ENCODE measurements at places on chromosomes 5 and 9.
A peak's percentile ranks its signal among the peaks of the same experiment; 100 is the strongest.

- H3K4me1 ChIP-seq = no peaks in the 10 kb centered on the region
- no peak overlapping the region for H3K27ac ChIP-seq
- DNase-seq = no peak
- H3K27me3 ChIP-seq = no peaks in the 10 kb centered on the region
- no peaks in the 10 kb centered on the region for H3K36me3 ChIP-seq
These were observed 27.1 kb upstream of the ZBTB43 start for GRCh38 chr9:126777733-126778132.

DNA sequence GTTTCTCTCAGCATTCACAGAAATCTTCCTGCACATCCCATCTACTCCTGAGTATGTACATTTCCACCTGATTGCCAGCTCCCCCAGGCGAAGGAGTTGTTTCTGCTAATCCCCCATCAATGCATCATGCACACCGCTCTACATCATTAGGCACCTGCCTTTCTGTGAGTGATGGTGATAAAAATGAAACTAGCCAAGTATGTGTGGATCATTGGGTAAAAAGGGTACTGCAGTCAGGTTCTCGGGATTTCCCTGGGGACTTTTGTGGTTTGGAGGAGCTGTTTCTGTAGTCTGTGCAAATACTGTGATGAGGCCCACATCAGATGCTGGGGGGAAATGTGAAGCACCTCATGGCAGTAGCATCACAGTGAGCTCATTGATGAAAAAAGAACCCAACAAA lies 30.4 kb downstream of the CAMK4 start:
- no peaks in the 10 kb centered on the region for H3K36me3 ChIP-seq
- no peaks in the 10 kb centered on the region for H3K4me1 ChIP-seq
- DNase-seq = peak; percentile 63
- H3K4me3 ChIP-seq = no peak overlapping the region
- no peak overlapping the region for H3K27ac ChIP-seq
- no peaks in the 10 kb centered on the region for H3K27me3 ChIP-seq

- no peak overlapping the region for H3K4me3 ChIP-seq
- no peaks in the 10 kb centered on the region for H3K4me1 ChIP-seq
- no peak for DNase-seq
- H3K36me3 ChIP-seq = no peaks in the 10 kb centered on the region
- no peak overlapping the region for H3K27ac ChIP-seq
These were observed 26.9 kb upstream of the CCNG1 start for GRCh38 chr5:163410505-163410904.

DNA sequence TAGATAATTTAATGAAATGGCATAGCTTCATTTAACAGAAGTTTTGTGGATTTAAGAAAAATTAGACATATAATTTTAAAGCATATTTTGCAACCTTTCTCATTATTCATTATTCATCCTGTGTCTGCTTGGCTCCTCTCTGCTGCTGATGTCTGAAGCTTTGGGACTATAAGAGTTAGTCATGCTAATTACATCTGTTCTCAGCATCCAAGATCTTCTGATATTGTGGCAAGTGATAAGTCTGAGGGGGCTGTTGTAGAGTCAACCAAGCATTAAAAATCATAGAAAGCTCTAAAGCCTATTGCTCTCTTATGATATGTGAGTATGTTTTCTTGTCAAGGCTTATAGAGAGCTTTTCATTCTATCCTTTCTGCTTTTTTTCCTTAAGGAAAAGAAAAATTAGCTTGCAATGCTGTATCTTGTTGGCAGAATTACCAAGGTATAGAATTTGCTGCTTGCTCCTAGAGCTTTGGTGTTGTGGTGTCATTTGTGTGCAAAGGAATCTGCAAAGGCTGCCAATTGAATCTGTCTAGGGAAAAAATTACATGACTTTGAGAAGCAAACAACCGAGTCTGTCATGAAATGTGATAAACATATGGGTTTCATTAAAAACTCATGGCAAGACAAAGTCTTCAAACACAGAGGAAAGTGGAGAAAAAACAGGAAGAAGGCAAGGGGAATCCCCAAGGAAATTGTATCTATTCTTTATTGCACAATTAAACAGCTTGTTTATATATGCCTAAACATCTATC lies 156.1 kb upstream of the DAB2 start:
- no peak overlapping the region for H3K27ac ChIP-seq
- DNase-seq = no peak
- no peak overlapping the region for H3K4me3 ChIP-seq
- H3K27me3 ChIP-seq = peaks cover 4% of the 10 kb centered on the region

GRCh38 chr5:119316086-119316485 lies 39.7 kb upstream of the TNFAIP8 start:
- no peak overlapping the region for H3K27ac ChIP-seq
- peaks cover 2% of the 10 kb centered on the region for H3K36me3 ChIP-seq
- no peak overlapping the region for H3K4me3 ChIP-seq

DNA sequence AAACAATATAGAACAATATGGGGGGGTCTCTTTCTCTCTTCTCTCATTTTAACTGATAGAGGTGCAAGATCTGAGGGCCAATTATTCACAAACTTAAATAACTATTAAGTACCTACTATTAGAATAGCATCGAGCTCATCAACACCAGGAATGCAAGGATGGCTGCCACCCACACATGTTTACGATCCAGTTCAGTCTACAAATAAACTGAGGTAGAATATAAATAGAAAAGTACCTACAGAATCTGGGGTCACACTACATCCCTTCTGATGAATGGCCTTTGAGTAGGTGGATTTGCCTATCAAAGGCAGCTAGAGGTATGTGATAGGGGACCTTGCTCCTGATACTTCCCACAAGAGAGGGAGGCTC lies 91.8 kb upstream of the ZNF366 start:
- H3K4me3 ChIP-seq = no peak overlapping the region
- no peak for DNase-seq
- H3K27me3 ChIP-seq = no peaks in the 10 kb centered on the region
- peaks cover 16% of the 10 kb centered on the region for H3K4me1 ChIP-seq

GRCh38 chr5:147176422-147176821 lies 58.4 kb upstream of the STK32A start:
- DNase-seq = no peak
- no peaks in the 10 kb centered on the region for H3K27me3 ChIP-seq

- DNase-seq = peak; percentile 57
- peak overlapping the region; percentile 55 for H3K27ac ChIP-seq
- no peak overlapping the region for H3K4me3 ChIP-seq
These were observed 39.9 kb downstream of the ARHGAP26 start for GRCh38 chr5:142810081-142810480.

DNA sequence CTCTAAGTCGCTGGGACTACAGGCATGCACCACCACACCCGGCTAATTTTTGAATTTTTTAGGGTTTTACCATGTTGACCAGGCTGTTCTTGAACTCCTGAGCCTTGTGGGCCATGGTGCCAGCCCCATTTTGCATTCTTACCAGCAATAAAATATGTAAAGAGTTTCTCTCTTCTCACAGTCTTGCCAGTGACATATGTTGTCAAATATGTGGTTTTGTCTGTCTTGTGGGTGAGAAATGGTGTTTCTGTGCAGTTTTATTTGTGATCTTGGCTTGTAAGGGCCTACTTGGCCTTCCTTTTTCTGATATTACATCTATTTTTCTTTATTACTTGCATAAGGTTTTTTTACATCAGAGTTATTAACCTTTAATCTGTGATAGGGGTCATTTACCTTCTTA lies 47.1 kb downstream of the SPIN1 start:
- peaks cover 6% of the 10 kb centered on the region for H3K4me1 ChIP-seq
- DNase-seq = no peak
- no peaks in the 10 kb centered on the region for H3K27me3 ChIP-seq
- peaks cover 38% of the 10 kb centered on the region for H3K36me3 ChIP-seq

DNA sequence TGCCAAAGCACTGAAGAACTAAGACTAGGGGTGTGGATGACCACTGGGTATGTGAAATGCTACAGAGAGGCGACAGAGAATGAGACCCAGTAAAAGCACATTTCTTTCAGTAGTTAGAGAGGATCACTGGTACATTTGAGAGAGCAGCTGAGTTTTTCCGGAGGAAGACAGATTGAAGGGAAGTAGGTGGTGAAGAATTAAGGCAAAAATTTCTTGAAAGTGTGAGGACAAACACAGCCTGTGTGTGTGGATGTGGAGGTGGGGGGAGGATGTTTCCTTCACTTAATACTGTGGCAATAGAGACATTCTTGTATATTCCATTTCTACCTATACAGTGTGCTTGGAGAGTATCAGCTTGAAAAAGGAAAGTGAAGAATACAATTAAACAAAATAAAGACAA lies 871.2 kb upstream of the DMAC1 start:
- DNase-seq = no peak
- no peak overlapping the region for H3K27ac ChIP-seq
- no peaks in the 10 kb centered on the region for H3K36me3 ChIP-seq
- no peaks in the 10 kb centered on the region for H3K27me3 ChIP-seq
- H3K4me1 ChIP-seq = no peaks in the 10 kb centered on the region

- H3K4me3 ChIP-seq = no peak overlapping the region
- no peaks in the 10 kb centered on the region for H3K36me3 ChIP-seq
- H3K27me3 ChIP-seq = no peaks in the 10 kb centered on the region
- DNase-seq = no peak
- no peak overlapping the region for H3K27ac ChIP-seq
These were observed 326.5 kb upstream of the PRR16 start for GRCh38 chr5:120137582-120137981.

GRCh38 chr9:17813798-17814197 lies 234.9 kb downstream of the SH3GL2 start:
- no peaks in the 10 kb centered on the region for H3K36me3 ChIP-seq
- no peaks in the 10 kb centered on the region for H3K27me3 ChIP-seq
- DNase-seq = no peak
- no peak overlapping the region for H3K4me3 ChIP-seq

- no peak overlapping the region for H3K4me3 ChIP-seq
- DNase-seq = peak; percentile 8
- no peaks in the 10 kb centered on the region for H3K36me3 ChIP-seq
- no peaks in the 10 kb centered on the region for H3K27me3 ChIP-seq
- no peaks in the 10 kb centered on the region for H3K4me1 ChIP-seq
- H3K27ac ChIP-seq = no peak overlapping the region
These were observed 443.4 kb upstream of the CD180 start for GRCh38 chr5:67639976-67640375.

- no peaks in the 10 kb centered on the region for H3K27me3 ChIP-seq
- no peaks in the 10 kb centered on the region for H3K36me3 ChIP-seq
These were observed 206.8 kb upstream of the ITGA1 start for GRCh38 chr5:52580921-52581320.

All from SJCRH30 (cell line).